NCI-H1048 (cell line): ENCODE measurements at places on chromosomes 12 and 14.

- no peak for DNase-seq
These were observed 297.6 kb downstream of the DAD1 start for GRCh38 chr14:22291406-22291805.

- DNase-seq: peak; percentile 28
These were observed at the start of gene ANKS1B for GRCh38 chr12:99984271-99985128. Gene ANKS1B (minus strand): TSS chr12:99984936. CDS start chr12:99984237, 699 bp downstream.

DNA sequence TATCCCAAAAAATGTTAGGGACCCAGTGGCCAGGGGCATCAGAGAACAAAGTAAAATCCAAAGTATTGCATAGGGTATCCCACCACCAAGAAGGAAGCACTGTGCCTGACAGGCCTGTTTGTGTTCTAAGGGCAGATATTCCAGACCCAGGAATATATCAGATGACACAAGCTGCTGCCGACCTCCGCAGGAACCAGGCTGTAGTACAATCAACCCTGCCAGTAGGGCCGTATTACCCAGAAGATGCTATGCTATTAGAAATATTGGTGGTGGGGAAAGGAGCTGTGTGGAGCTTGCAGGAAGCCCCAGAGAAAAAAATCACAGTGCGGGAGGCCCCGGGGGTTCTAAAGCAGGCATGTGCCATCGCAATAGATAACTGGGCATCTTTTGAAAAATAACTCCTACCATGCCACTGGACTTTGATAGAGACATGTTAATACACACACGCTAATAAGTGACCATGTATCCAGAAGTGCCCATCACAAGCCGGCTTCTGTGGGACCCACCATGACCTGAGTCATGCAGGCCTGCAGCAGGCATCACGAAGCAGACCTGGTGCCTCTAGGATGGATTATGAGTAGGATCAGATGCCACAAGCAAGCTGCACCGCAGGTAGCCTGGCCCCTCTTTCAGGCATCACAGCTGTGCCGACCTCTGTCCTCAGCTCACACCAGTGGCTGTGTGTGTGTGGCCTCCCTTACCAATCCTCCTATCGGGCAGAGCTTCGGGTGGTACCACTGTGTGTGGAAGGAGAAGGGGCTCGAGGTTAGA lies 242.7 kb downstream of the BCL11B start:
- no peak for DNase-seq

DNA sequence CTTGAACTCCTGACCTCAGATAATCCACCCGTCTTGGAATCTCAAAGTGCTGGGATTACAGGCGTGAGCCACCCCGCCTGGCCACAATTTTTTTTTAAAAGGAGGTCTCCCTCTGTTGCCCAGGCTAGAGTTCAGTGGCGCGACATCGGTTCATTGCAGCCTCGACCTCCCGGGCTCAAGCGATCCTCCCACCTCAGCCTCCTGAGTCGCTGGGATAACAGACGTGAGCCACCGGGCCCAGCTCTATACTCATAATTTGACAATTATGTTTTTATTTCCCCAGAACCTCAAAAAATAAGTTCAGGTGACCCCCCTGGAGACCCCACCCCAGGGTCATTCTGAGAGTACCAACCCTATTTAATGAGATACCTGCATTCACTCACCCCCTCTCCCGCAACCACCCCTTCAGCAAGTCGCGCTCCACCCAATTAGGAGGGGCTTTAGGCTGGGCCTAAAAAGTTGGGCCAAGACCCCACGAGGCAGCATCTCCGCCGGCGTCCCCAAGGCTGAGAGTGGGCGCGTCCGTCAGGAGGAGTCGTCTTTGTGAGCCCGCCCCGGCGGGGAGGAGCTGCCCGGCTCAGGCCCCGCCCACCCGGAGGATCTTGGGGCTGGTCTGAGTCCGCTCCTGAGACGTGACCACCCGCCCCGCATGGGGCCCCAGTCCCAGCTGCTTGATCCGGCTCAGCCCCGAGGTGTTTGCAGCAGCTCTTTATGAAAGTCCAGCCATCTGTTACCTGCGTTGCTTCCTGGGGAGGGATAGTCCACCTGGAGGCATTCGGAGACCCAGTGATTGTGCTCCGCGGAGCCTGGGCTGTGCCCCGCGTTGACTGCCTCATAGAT lies at the start of gene ANKRD33:
TSS of gene ANKRD33 (plus strand) at position 628 of the 840 bp plus-strand sequence. CDS start at position 712, 84 bp downstream.
- no peak for DNase-seq

GRCh38 chr12:78146365-78146772 lies 315.7 kb downstream of the NAV3 start:
- no peak for DNase-seq

DNA sequence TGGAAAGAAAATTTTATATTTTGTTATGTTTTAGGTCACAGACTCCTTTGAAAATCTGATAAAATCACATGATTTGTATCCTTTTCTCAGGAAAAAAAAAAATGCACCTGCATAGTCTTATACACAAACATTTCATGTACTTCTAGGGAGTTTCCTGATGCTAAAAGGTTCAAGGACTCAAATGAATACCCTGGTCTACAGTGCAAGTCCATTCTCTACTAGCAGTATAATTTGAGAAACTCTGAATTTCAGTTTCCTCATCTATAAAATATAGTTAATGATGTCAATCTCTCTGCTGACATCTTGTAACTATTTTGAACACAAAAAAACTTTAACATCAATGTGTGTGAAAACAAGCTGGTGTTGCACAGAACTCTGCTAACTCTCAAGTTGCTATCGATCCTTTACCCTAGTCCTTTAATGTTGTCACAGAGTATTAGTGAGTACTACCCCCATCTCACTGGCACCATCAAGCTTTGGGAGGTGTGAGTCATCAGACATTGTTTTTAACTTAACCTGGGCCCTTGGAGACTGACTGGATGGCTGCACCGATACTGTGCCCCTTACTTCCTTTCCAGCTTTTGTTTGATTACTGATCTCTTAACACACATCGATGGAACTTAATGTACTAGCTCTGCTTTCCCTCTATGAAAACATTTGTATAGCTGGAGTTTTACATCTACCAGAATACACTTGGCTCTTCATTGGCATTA lies 251.9 kb upstream of the SOX5 start:
- DNase-seq: no peak

DNA sequence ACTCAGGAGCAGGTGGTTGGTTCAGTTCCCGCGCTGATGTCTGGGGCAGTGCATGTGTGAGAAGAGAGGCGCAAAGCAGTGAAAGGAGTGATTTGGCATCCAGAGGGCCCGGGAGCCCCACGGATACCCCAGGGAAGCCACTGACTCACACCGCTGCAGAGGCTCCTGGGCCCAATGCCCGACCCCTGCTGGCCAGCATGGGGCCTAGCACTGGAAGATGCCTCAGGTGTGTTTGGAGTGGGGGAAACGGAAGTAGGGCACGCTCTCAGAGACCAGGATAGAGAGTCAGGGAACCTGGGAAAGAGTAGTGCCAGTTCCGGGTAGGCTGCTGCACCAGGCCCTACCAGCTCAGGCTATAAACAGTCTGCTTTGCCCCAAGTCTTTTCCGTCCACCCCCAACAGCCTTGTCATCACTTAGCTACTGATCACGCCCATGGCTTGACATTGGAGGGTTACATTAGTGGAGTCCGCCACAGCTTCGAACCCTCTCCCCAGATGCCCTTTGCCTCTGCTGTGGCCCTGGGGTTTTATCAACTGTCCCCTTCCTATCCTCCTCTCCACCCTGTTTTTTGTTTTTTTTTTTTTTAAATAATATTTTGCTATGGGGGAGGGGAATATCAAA lies 9.5 kb upstream of the CSAD start:
- no peak for DNase-seq

DNA sequence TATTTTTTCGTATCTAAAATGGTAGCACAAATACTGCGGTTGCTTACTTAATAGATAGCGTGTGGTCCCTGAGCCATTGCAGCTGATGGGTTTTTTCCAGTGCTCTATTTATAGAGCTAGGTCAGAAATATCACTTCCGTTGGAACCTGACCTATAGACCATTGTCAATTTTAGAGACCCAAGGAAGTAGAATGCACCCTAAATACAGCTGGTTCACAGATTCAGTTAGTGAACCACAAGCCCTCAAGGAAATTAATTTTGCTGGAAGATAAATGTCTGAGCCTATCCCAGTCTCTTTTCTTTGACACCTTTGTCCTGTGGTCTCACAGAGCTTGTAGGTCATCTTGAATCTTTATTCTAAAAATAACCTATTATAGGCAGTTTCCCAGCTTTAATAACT lies 391.0 kb downstream of the ZFP36L1 start:
- no peak for DNase-seq

DNA sequence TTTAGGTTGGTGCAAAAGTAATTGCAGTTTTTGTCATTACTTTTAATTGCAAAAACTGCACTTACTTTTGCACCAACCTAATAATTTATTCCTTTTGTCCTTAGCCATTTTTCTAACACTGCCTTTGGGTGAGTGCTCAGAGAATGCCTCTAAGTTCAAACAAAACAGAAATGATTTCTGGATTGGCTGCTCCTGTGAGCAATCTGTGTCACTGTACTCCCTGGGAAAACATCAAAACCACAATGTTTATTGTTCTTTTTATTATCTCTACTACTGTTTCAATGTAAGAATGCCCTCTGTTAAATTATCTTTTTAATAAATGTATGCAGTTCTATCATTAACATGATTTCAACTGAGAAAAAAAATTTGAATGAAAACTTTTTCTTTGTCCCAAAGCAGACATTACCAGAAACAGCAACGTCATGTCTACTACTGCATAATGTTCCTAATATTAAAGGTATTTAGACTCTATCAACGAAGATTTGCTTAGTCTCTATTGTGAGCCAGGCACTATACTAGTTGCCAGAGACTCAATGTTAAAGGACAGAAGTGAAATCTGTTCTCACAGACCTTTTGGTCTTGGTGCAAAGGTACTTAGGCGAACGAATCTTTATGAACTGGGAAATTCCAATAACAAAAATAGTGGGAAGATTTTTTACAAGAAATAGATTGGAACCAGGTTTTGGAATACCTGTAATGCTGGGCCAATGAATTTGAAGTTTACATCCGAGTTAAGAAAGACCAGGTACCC lies 6.2 kb downstream of the SLC41A2 start:
- DNase-seq: no peak

DNA sequence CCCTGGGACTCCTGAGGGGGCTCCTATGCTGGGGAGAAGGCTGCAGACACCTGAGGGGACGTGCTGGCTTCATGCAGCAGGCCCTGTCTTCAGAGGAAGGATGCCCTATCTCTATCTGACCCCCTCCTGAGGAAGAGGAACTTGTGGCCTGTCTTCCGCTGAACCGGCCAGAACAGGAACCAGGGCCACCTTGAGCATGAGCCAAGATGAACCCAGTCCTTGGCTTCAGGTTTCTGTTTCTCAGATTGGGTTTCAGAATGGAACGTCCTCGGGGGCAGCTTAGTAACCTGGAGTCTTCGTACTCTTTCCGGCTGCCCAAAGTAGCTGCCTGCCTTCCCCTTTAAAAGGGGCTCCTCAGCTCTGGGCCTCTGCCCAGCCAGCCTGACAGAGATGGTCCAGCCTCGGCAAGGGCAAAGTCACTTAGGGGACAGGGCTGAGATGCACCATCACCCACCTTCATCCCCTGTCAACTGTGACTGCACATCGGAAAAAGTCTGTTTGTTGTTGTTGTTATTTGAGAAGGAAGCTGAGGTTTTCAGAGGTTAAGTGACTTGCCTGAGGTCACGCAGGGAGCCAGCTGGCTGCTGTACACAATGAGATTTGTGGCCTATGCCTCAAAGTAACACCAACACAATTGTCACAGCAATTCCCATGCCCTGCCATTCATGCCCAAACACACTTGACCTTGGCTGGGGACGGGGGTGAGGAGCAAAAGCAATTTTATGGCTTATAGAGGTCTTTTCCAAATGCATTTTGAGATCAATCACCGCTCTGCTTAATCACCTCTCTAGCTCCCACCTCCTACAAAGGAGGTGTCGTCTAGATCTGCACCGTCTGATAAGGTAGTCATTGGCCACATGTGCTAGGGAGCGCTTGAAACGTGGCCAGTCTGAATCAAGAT lies 13.4 kb downstream of the ASB2 start:
- DNase-seq: no peak

DNA sequence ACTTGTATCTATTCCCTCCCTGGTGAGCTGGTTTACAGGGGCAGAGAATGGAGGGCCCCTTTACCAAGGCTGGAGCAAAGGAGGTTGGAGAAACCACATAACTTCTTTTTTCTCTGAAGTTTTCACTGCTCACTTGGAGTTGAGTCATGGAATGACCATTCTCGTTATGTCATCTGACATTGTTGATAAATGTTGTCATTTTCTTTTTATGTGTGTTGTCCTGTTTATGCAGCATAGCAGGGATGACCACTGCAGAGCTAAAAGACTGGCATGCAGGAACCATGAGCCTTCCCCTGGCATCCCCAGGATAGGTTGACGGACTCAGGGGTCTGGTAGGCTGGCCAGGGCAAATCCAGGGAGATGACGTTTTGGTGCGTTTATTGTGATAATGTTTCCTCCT lies 256.8 kb upstream of the DDHD1 start:
- no peak for DNase-seq

DNA sequence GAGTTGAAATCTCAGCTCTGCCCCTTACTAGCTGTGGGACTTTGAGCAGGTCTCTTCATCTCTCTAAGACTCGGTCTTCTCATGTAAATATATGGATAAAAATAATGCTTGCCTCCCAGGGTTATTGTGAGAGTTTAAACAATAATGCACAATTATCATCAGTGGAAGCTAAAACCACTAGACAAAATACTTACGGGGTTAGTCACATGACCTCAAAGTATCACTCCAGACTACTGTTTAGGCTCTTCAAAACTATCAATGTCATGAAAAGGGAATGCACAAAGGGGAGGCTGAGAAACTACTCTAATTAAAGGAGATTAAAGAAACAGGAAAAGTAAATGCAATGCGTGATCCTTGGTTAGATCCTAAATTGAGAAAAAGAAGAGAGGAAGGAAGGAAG lies 24.5 kb upstream of the TSPAN11 start:
- DNase-seq: no peak

DNA sequence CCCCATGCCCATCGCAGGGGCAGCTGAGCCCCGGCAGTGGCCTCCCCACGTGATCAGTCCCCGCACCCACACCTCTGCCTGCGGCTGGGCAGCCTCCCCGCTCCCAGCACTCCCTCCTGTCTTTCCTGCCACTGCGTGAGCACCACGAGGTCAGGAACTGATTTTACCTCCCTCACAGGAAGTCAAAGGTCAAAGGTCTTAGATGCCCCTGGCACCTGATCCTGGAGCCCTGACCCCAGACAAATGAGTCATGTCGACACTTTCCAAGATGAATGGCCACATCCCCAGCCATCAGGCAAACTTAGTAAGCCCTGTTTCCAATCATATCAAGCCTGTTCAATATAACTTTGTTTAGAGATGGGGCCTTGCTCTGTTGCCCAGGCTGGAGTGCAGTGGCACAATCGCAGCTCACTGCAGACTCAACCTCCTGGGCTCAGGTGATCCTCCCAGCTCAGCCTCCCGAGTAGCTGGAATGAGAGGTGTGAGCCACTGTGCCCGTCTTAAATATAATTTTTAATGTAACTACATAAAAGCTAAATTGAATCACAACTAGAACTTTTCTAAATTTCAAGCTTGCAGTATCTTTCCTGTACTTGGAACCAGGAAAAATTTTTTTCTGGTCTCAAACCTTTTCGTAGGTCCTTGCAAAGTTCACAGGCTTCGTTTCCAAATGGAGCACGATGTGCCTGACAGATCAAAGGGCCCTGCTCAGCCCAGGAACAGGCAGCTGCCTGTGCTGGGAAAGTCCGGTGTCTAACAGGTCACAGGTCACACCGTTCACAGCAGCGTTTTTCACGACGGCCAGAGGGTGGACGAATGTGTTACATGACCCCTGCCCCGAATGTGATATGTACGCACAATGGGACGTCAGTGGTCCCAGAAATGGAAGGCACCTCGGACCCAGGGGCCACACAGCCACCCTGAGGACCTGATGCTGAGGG lies 1.9 kb downstream of the LRCOL1 start:
- DNase-seq: no peak

GRCh38 chr14:77026930-77027537 lies 1.5 kb downstream of the IRF2BPL start:
- no peak for DNase-seq
